Neural crest cell (in vitro differentiated cells): ENCODE measurements at places on chromosomes 5 and 9.

GRCh38 chr5:125346316-125346715, 599.9 kb upstream of the ZNF608 start:
- DNase-seq = no peak

GRCh38 chr9:136902259-136902821, 16.0 kb downstream of the TRAF2 start:
- no peak for DNase-seq

DNA sequence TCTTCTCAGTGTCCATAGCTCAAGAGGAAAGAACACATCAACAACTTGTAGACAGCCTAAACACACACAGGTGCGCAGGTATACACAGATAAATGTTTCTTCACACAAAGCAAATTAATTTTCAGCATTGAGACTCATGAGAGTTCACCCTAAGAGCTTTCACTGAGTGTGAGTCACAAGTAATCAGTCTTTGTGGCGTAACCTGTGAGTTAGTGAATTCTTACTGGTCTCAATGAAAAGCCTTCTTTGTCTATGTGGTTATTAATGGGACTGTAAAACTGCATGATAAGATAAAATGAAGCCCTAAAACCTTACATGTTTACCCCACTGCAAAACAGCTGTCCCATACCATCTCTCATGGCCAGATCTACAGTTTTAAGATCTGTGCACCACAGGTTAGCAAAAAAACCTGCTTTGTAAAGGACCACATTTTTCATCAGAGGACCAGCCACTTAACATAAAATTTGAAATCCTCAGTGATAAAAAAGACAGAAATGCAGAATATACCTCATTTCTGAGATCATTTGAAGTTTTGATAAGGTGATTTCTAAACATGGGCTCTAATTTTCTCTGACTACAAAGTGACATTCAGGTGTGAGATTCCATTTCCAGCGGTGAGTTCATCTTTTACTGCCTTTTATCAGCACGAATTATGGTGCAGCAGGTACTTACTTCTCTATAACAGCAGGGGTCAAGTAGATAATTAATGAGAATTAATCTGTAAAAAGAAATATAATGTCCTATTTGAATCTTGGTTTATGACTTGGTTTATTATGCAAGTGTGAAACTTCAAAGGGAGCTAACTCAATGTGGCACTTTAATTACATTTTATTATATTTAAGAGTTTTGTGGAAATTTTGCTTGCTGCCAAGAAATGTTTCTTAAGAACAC, 335.7 kb upstream of the PIK3R1 start:
- no peak for DNase-seq

GRCh38 chr5:58153255-58153654, 306.6 kb downstream of the PLK2 start:
- DNase-seq = no peak

GRCh38 chr5:10513501-10514442, 50.1 kb upstream of the ANKRD33B start:
- no peak for DNase-seq

- no peak for DNase-seq
These were observed 56.4 kb downstream of the PFDN1 start for GRCh38 chr5:140246378-140247122.

- DNase-seq = no peak
These were observed 4.3 kb downstream of the NPR2 start for GRCh38 chr9:35795695-35796094.

DNA sequence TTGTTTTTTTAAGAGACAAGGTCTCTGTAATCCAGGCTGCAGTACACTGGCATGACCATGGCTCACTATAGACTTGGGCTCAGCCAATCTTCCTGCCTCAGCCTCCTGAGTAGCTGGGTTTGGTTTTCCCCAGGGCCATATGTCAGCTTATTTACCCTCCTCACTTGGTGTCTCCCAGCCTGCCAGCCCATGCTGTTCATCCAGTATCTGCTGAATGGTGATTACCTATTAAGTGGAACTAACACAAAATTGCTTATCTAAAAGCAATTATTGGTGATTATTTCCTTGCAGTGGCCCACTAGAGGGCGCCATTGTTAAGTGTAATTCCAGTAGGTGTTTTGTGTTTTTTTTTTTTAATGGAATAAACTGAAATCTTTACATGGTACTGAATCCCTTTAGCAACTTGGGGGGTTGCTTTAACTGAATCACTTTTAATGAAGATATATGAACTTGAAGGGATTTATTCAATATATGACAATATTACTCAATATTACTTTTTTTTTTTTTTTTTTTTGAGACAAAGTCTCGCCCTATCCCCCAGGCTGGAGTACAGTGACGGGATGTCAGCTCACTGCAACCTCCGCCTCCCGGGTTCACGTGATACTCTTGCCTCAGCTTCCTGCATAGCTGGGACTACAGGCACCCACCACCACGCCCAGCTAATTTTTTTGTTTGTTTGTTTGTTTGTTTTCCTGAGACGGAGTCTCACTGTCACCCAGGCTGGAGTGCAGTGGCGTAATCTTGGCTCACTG, 13.8 kb downstream of the EXOSC2 start:
- peak; percentile 69 for DNase-seq

DNA sequence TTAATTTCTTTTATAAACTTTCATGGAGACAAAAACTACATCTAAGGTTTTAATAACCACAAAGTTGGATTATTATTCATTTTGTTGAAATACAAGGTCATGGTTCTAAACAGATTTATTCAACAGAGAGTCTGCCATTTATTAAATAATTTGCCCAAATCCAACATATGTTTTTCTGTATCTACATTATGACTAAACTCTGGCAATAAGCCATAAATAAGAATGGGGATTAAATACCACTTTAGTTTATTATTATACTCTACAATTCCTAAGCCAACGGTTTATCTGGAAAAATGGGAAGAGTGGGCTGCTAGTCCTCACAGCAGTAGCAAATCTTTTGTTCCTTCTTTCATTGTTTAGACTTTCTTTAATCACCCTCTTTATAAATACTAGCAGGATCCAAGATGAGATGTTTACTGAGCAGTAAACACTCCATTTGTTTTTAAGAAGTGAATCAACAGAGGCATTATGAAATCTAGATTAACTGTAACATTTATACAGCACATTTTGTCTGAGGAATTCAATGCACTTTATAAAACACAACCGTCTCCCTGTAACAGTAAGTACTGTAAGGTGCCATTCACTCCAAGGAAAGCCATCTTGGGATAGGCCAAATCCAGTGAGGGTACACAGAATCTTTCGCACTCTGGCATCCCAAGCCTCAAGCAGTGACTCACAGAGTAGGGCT, 89.7 kb downstream of the DROSHA start:
- no peak for DNase-seq

DNA sequence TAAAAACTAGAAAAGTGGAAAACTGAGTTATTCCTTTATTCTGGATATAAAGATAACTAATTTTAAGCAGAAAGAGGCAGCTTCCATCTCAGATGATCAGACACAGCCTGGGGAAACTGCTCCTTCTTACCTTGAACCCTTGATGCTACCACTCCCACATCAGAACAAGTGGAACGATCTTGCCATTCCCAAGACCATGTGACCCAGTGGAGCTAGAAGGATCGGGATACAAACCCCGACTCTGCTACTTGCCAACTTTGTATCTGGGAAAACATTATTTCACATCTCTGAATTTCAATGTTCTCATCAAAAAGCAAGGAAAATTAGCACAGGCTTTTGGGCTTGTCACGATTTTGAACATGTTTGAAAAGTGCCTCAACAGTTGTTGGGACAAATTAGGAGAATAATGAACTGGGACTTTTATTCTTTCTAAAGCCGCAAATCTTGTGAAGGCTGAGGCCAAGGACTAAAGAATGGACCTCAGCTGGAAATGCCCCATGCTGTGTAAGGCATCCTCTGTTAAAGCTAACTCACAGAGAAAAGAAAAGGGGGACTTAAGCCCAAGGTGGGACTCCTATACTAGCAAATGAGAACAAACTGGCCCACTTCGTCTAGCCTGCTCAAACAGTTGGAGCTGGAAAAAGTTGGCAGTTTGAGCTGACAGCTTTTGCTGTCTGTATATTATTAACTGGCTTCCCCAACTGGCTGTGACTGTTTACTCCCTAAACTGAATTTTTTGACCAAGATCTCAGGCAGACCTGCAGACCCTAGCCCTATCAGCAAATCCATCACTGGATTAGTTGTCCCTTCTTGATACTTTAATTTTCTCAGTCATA, 552.3 kb downstream of the EFNA5 start:
- DNase-seq = no peak

DNA sequence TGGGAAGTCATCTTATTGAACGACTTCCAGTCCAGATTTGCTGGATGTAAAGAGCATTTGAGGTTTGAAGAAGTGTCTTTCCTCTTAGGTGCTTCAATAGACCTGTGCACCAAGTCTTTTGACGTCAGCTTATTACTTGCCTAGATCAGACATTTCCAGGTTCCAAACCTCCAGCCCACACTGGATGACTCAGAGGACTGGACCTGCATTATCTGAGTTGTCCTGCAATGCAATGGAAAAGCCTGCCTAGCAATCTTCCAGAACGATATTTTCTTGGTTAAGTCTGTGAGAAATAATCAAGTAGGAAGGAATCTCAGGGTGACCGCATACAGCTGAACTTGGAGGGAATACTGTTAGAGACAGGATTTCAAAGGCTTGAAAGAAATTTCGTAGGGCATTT, 147.2 kb upstream of the MOCS2 start:
- no peak for DNase-seq

GRCh38 chr9:34684145-34684544, 6.9 kb downstream of the CCL19 start:
- no peak for DNase-seq

DNA sequence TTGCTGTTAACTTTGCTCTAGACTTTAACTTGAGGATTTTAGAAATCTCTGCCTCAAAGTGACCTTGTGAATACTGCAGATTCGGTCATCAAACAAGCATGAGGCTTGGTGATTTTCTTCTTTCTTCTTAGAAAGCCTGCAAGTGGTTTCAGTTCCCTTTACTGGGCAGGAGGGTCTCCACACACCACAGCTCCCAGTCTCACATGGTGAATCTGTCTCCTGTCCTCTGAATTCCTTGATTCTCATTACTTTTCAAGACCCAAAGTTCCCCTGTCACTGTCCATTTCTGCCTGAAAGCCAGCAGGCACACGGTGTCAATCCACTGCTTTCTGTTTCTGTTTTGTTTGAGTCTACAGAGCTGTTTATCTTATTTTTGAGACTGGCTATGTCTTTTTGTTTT, 14.1 kb downstream of the HSPB3 start:
- DNase-seq = no peak

- DNase-seq = no peak
These were observed 192.8 kb upstream of the ANKH start for GRCh38 chr5:15064396-15064795.

DNA sequence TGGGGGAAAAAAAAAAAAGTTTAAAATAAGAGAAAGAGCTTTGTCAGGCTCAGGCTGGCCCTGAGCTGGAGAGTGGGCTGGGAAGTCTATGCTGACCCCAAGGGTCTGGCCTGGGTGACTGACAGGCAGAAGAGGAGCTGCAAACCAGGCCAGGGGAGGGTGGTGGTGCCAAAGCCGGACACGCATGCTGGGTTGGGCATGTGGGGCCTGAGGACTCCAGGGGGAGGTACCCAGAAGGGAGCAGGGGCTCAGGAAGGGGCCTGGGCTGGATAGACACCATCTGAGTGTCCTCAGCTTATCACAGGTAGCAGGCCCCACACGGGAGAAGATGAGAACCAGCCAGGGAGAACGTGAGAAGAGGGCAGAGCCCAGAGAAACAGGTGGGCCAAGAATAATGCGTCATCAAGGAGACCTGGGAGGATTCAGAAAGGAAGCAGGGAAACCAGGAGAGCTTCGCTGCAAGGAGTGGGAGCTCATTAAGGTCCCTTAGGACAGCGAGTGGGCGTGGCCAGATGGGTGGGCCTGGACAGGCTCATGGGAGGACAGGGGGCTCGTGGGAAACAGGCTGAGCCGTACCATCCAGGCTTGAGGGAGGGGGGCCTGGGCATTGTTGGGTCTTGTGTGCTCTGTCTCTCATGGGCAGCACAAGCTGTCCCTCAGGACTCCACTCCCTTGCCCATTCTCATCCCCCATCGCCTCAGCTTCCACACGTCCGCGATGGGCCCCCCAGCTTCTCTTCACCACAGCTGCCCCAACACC, 16.0 kb downstream of the TMOD1 start:
- no peak for DNase-seq

- DNase-seq = no peak
These were observed 756.4 kb upstream of the DMAC1 start for GRCh38 chr9:8555762-8556500.

GRCh38 chr9:112422417-112423148, 42.7 kb downstream of the HSDL2 start:
- DNase-seq = no peak

GRCh38 chr9:21558615-21559401, 76.7 kb upstream of the IFNE start:
- no peak for DNase-seq

- DNase-seq = no peak
These were observed 23.9 kb downstream of the ZNF474 start for GRCh38 chr5:122153230-122153629.

DNA sequence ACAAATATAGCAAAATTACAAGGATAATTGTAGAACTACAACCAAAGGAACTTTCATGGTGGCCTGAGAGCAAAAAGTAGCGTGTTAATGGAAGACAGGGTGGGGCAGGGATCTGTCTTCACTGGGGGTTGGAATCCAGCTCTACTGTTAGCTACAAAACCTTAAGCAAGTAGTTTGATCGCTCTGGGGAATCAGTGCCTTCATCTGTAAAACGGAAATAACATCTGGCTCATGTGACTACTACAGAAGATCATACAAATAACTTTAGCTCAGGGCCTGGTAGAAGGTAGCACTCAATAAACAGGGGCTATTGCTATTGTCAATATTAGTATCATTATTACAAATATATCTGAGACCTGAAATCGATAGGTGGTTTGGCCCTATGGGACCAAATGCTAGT, 40.4 kb downstream of the ZNF608 start:
- DNase-seq = no peak

GRCh38 chr9:108724652-108725051, 131.1 kb downstream of the ACTL7B start:
- no peak for DNase-seq
